ENCODE measurements at places on chromosomes 5 and 9.

DNA sequence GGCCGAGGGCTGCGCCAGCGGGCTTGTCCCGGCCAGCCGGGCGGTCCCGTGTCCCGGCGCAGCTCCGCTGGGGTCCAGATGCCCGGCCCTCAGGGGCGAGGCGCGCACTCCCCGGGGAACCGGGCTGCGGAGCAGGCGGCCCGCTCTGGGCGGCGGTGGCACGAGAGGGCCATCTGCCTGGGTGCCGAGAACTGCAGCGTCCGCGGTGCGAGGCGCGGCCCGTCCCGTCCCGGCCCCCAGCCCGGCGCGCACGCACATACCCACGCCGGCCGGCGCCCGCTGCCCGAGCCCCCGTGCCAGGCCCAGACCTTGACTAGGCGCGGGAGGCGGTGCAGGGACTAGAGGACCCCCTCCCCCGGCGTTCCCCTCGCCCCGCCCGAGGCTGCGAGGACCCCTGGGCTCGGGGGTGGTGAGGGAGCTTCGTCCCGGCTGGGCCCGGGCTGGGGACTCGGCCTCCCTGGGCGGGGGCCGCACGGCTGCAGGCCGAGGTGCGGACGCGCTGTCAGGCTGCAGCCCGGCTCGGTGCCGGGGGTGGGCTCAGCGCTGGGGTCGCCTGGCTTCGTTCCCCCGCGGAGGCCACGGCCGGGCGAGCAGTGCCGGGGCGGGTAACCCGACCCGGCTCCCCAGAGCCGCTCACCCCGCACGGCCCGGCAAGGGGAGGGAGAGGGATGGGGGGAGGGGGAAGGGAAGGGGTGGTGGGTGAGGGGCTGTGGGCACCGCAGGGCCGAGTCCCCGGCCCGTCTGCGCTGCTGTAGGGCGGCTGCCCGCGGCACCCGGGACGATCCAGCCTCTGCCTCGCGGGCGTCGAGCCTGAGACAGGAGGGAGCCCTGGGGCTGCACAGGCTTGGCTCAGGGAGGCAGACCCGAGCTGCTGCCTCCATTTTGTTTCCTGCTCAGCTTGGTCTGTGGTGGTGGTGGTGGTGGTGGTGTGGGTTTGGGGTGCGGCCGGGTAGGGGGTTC is 1.2 kb upstream of the NSD1 start:
- DNase-seq = no peak

GRCh38 chr5:165139721-165140120 is 1634.3 kb downstream of the MAT2B start:
- DNase-seq = no peak

DNA sequence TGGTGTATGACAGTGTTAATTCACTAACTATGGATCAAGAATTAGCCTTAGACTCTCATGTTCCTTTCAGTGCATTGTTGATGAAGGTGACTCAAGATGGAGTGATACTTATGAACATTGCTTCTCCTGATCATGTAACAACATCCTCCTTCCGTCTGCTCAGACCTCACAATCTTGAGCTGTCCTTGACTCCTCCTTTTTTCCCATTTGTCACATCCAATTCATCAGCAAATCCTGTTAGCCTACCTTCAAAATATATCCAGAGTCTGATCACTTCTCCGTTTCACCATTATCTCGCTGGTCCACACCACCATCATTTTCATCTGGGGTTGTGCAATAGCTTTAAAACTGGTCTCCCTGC is 9.2 kb upstream of the SEMA6A start:
- DNase-seq = no peak

GRCh38 chr5:77211691-77212047 is 1.2 kb downstream of the PDE8B start:
- no peak for DNase-seq
